ENCODE measurements at places on chromosomes 3 and 15. TPM values are rescaled to one million over a fixed set of nuclear protein-coding genes. Genes with fewer than 3 reads are reported as not detected.

Gene KAT2B
- 1.7 TPM for polyA plus RNA-seq

Gene THPO
- 1.9 TPM for polyA plus RNA-seq

Gene RASL12
- polyA plus RNA-seq: 5.4 TPM

Gene CHDH
- polyA plus RNA-seq: 2.3 TPM

Gene RETNLB
- polyA plus RNA-seq: not detected

Gene EPHB1
- 3.1 TPM for polyA plus RNA-seq

Gene ZPLD1
- not detected for polyA plus RNA-seq

Gene CCR8
- 0.23 TPM for polyA plus RNA-seq

Gene PLA1A
- not detected for polyA plus RNA-seq

Gene EBLN2
- polyA plus RNA-seq: 4.7 TPM

Gene PAQR5
- polyA plus RNA-seq: 8.7 TPM

Gene GMNC
- not detected for polyA plus RNA-seq

Gene FOXL2
- polyA plus RNA-seq: 0.89 TPM

Gene SCAANT1
- polyA plus RNA-seq: not detected

Gene INO80
- 7.6 TPM for polyA plus RNA-seq

Gene ZFAND6
- 169 TPM for polyA plus RNA-seq

Gene HTR3E
- polyA plus RNA-seq: not detected

Gene PCYT1A
- 11.3 TPM for polyA plus RNA-seq

Gene TFG
- polyA plus RNA-seq: 83.5 TPM

Gene KCNMB3
- 3.8 TPM for polyA plus RNA-seq

Gene FRMD4B
- polyA plus RNA-seq: 12.8 TPM

Gene RPL22L1
- polyA plus RNA-seq: 470 TPM

Gene AP4E1
- 4.3 TPM for polyA plus RNA-seq

Gene MKRN3
- not detected for polyA plus RNA-seq

Data from GM23338 (cell line).